ENCODE measurements at places on chromosomes 3 and 15.

GRCh38 chr3:185082149-185082548 lies 70.7 kb downstream of the C3orf70 start:
- DNase-seq = no peak

- DNase-seq = no peak
These were observed 133.7 kb upstream of the POU1F1 start for GRCh38 chr3:87410110-87410509.

- no peak for DNase-seq
These were observed 52.3 kb upstream of the FGF7 start for GRCh38 chr15:49370782-49371181.

GRCh38 chr3:66812136-66812535 lies 186.0 kb upstream of the KBTBD8 start:
- no peak for DNase-seq

GRCh38 chr3:149459491-149460059 lies 14.9 kb upstream of the TM4SF4 start:
- no peak for DNase-seq

- DNase-seq = no peak
These were observed 81.2 kb downstream of the SRGAP3 start for GRCh38 chr3:9168241-9168741.

- no peak for DNase-seq
These were observed 20.1 kb downstream of the CCDC13 start for GRCh38 chr3:42752961-42753360.

GRCh38 chr3:196689941-196690660 lies 21.9 kb downstream of the CEP19 start:
- DNase-seq = no peak

- peak; percentile 10 for DNase-seq
These were observed 21.6 kb downstream of the CCDC80 start for GRCh38 chr3:112619295-112619694.
